ENCODE measurements at places on chromosomes 12 and 14.

GRCh38 chr12:49369411-49370145 lies 2.3 kb downstream of the SPATS2 start:
- peak; percentile 69 for DNase-seq

DNA sequence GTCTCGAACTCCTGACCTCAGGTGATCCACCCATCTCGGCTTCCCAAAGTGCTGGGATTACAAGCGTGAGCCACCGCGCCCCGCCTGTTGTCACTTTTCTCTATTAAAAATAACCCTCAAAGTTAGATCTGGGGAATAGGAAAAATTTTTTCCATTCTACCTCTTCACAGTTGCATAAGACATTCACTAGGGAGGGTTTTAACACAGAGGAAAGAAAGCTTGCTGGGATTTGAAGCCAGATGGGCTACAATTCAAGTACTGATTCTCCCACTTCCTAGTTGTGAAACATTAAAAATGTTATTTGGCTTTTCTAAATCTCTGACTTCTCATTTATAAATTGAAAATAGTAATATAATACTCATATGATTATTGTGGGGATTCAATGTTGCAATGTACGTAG lies 23.3 kb upstream of the SLC15A5 start:
- DNase-seq = no peak

GRCh38 chr12:131832321-131833231 lies 4.4 kb downstream of the MMP17 start:
- no peak for DNase-seq

DNA sequence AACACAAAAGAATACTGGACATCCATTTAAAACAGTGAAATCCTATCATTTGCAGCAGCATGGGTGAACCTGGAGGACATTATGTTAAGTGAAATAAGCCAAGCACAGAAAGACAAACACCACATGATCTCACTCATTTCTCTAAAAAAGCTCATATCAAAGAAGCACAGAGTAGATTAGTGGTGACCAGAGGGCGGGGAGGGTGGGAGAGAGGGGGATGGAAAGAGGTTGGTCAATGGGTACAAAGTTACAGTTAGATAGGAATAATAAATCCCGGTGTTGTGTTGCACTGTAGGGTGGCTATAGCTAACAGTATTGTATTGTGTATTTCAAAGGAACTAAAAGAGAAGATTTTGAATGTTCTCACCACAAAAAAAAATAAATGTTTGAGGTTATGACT lies 52.4 kb downstream of the DUSP6 start:
- no peak for DNase-seq

DNA sequence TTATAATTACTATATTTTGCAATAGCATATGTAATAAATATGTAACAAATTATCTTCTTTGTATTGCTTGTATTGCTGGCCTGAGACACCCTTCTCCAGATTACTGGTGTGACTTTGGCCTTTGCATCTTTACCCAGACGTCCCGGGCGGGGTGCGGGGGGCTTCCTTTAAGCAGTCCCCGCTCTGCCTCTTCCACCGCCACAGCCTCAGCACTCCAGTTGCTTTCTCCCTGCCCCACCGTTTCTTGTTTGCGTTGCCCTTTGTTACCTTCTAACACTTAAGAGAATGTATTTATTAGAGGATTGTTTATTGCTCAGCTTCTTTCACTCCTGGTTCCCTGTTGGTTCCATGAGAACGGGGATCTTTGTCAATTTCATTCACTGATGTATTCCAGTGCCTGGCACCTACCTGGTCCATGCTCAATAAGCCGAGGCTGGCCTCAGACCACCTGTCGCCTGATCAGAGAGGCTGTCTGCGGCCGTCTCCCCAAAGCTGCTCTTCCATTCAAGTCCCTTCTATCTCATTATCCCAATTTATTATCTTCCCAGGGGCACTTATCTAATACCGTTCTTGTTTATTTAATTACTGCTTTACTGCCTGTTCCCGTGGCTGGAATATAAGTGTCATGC lies 100.5 kb upstream of the RFLNA start:
- DNase-seq = no peak

GRCh38 chr12:104701756-104702155 lies 245.0 kb downstream of the CHST11 start:
- DNase-seq = no peak

DNA sequence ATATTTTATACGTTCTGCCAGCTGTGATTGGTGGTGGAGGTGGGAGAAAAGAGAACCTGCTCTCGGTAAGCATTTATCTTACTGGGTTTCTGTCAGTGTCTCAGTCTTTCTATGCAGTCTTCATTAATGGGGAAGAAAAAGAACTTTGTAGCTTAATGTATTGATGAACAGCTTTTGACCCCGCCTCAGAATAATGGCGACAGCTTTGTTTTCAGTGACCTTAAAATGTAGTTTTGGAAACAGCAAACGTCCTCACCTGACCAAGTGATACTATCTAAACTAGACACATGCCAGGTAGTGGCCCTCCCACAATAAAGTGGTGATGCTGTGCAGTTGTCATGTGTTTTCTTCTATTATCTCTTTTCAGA lies 1.4 kb downstream of the DACT1 start:
- DNase-seq = no peak

DNA sequence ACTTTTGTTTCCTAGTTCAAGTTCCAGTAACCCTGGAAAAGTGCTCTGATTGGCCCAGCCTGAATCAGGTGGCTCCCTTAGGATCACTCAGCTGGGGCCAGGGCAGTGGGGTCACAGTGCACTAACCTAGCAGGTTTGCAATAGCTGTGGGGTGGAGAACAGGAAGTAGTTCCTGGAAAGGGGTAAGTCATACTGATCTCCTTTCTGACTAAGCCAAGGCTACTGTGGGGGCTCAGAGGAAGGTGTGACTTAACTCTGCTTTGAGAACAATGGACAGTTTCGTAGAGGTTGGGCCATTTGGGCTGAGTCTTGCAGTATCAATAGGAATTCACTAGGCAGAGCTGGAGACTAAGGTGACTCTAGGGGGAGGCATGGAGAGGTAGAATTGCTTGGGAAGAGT lies 89.4 kb downstream of the KIF26A start:
- DNase-seq = no peak

- DNase-seq = no peak
These were observed 982 bp downstream of the BCL7A start for GRCh38 chr12:122022393-122023338.

GRCh38 chr12:115049614-115050013 lies 365.6 kb upstream of the TBX3 start:
- DNase-seq = no peak

- no peak for DNase-seq
These were observed 131.8 kb downstream of the ERC1 start for GRCh38 chr12:1122786-1123185.

GRCh38 chr14:57085801-57086200 lies 182.9 kb downstream of the EXOC5 start:
- no peak for DNase-seq

GRCh38 chr14:66273261-66273832 lies 212.8 kb upstream of the CCDC196 start:
- DNase-seq = no peak

DNA sequence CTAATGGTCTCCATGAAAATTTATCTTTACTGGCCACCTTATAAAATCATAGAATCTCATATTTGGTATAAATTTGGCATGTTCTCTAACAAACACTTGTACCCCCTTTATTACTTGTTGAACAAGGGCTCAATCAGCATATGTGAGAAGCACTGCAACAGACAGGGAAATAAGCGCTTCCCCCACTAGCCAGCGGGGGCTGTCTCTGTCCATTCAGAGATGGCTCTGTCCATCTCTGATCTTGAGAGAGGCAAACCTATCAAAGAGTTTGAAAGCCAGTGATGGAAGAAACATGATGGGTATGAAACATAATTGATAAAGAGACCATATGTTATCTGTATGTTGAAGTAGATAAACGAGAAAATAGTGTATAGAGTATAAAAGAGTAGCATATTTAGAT lies 326.8 kb downstream of the PDZRN4 start:
- no peak for DNase-seq

- no peak for DNase-seq
These were observed 108.8 kb upstream of the ARHGAP5 start for GRCh38 chr14:31968107-31968810.

GRCh38 chr12:123773375-123773774 lies 11.3 kb downstream of the DNAH10 start:
- no peak for DNase-seq

DNA sequence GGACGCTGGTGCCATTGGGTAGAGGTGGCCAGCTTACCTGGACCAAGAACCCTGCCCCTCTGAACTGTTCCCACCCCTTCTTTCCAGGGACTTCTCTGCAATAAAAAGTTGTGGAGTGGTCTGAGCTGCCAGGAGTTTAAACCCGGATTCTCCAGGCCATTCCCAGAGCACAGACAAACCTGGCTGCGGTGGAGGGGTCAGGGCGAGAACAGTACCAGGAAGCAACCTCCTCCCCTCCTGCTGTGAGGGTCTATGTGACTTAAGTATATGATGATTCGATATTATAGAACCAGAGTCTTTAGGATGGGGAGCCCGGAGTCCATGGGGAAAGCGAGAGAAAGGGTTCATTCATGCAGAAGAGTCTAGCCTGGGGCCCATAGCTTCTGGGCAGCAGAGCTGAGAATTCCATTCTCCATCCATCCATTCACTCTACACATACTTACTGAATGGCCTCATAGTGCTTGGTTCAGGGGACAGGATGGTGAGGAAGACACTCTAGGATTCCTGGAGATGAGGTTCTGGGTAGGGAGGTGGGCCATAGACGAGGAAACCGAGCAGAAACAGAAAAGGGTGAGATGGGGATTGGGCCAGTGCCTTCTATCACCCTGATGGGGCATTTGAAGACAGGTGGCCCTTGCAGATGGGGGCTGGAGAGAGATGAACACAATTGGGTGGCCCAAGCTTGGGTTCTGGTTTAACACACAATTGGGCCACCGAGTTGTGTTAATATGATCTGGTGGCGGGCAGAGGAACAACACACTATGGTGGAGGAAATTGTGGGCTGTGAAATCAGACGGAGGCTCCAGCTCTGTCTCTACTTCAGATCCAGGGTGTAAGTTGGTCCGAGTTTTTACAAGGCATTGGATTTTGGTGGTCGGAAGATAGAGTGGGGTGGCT lies 5.2 kb downstream of the KRT86 start:
- no peak for DNase-seq

DNA sequence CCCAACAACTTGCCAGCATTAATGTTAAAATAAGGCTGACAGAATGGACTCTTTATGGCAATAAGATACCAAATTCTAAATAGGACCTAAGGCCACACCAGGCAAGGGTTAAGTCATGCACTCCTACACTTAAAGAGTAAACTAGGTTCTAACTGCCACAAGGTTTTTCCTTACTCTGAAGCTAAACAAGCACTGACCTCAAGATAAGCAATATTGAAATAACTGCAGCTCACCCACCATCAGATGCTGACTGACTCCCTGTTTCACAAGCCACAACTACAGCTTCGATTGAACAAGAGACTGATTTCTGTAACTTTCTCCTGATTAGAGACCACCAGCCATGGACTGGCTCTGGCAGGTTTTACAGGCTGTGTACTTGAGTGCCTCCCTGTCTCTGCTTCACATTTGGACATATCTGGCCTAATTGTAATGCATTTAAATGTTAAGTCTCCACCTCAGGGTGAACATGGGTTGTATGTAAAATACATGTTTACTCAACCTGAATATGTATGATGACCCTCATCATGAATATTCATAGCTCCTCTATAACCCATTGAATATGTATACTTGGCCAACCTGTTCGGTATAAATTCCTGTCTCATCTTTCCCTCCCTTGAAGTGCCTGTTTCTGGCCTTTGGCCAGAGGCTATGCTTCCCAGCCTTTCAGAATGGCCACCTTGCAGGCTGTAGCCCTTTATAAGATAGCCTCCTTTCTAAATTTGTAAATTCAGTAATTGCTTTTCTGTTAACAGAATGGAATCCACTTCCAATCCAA lies 70.5 kb upstream of the DAAM1 start:
- no peak for DNase-seq

DNA sequence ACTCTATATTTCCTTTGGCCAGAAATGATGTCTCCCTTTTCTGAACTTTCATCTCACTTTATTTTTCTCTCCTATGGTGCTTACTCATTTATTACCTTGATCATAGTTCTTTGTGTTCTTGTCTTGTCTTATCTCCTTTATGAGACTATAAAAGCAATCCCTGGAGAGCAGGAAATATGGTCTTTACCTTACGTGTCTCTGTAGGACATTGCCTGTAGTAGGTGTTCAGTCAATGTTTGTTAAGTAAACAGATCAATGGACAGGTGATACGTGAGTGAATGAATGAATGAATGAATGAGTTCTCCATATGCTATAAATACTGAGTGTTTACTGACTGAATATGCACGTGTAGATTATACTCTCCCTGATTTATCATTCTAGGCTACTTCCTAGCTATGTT lies 193.7 kb upstream of the HMGA2 start:
- DNase-seq = no peak

DNA sequence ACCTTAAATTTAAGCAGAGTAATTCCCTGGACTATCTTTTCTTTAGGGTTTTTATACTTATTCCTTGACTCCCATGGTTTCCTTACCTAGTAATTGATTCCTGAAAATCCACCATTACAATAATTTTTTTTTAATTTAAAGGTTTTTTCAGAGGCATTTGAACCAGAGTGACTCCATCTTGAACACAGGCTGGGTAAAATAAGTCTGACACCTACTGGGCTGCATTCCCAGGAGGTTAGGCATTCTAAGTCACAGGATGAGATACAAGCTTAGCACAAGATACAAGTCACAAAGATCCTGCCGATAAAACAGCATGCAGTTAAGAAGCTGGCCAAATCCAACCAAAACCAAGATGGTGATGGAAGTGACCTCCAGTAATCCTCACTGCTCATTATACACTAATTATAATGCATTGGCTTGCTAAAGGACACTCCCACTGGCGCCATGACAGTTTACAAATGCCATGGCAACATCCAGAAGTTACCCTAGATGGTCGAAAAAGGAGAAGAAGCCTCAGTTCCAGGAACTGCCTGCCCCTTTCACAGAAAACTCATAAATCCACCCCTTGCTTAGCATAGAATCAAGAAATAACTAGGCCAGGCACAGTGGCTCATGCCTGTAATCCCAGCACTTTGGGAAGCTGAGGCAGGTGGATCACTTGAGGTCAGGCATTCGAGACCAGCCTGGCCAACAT lies 53.6 kb downstream of the SLC25A21 start:
- no peak for DNase-seq

DNA sequence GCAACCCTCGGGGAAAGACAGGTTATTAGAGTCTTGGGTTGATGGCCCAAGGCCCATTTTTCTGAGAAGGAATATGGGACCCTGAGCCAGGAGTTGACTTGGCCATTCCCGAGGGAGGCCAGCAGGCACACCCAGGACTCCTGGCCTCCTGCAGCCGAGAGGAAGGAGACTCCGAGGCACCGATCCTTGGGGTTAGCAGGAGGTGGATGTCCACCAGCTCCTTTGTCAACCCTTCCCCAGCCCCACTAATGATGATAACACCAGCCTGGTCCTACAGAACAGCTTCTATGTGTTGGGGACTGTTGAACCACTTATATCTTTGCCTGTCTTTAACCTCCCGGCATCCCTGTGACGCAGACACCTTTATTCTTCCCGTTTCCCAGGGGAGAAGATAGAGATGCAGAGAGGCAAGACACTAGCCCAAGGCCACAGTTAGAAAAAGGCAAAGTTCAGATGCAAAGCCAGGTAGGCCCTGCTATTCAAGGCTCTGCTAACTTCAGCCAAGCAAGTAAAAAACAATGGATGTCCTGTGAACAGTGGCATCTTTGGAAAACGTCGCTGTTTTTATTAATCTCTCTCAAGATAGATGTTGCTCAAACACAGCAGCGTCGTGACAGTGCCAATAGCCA lies 767.3 kb upstream of the TBX3 start:
- DNase-seq = no peak

GRCh38 chr12:47105914-47106674 lies 26.3 kb upstream of the AMIGO2 start:
- no peak for DNase-seq

- DNase-seq = no peak
These were observed 7.3 kb upstream of the FRMD6 start for GRCh38 chr14:51644217-51644933.

GRCh38 chr12:104681012-104681690 lies 224.4 kb downstream of the CHST11 start:
- no peak for DNase-seq
